Pancreas (tissue), 10 donors: ENCODE measurements at places on chromosomes 11 and 22. TPM values are rescaled to one million over a fixed set of nuclear protein-coding genes. Genes with fewer than 3 reads are reported as not detected.
A peak's percentile ranks its signal among the peaks of the same experiment; 100 is the strongest.

GRCh38 chr22:18096823-18097222 is 13.8 kb upstream of the TUBA8 start:
- DNase-seq: no peak

DNA sequence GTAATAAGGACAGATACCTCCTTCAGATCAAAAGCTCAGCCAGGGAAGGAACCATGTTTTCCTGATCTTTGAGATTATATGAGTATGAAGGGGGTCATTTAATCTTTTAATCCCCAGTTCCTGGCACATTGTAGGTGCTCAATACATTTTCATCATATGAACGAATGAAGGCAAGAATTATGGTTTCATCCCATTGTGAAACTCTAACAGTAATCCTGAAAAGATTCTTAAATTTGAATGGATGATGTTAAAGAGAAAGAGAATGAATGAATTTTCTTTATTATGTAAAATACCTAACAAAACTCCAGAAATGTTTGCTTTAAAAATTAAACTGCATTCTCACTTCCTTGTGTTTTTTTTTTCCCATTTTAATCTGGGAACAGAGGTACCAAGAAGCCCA is 162.2 kb upstream of the MTMR2 start:
- no peak for DNase-seq

DNA sequence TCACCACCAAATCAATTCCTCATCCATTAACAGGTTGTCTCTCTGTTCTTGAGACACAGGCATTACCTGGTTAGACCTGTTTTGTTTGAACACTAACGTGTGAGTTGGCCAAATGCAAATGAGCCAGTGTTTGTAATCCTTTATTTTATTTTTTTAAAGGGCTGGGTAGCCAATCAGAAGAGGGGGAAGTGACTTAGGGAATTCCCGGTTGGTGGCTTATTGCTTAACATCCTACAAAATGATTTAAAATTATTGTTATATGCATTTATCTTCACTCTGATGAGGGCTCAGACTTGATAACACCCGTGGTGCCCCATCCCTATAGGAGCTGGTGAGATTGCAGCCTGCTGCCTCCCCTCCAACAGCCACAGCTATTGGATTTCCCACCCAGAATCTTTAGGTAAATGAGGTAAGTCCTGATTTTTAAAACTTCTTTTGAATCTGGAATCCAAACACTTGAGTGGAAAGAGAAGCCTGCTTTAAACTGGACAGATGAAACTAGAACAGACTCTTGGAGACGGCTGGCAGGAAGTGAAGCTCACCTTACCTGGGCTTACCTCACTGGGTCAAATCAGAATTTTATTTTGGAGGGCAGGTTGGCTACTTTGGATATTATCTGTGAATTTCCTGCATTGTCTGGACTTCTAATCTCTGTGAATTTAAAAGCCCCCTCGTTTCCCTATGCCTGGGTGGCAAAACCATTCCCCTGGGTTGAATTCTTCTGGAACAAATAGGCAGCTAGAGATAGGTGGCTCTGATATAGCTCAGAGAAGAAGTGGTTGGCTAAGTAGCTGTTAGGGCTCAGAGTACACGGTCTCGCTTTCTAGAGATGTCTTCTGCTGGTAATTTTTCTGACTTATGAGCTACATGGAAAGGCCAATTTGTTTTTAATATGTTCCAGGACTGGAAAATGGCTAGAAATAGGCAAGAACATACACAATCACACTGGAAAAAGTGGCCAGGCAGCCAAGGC is at the start of gene EHF:
EHF (plus strand) TSS at position 274 of the 973 bp plus-strand sequence. CDS start 21,538 bp downstream, outside the sequence.
- DNase-seq: no peak

DNA sequence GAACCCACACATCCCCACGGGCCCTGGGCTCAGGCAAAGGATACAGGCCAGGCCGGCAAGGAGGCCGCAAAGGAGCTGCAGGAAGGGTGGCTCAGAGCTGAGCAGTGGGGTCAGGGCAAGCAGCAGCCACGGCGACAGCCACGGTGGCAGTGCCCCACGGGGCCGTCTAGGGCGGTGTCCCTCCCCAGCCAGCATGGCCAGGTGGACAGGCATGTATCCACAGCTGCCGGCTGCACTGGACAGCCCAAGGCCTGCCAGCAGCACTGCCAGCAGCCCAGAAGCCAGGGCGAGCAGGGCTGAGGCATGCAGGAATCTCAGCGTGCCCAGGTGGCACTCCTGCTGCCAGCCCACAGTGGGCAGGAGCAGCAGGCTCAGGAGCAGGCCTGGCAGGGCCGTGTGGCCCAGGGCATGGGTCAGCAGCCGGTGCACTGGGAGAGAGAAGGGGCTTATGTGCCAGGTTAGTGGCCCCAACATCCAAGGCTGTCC is 3.9 kb downstream of the RHBDD3 start:
- peak; percentile 79 for DNase-seq

DNA sequence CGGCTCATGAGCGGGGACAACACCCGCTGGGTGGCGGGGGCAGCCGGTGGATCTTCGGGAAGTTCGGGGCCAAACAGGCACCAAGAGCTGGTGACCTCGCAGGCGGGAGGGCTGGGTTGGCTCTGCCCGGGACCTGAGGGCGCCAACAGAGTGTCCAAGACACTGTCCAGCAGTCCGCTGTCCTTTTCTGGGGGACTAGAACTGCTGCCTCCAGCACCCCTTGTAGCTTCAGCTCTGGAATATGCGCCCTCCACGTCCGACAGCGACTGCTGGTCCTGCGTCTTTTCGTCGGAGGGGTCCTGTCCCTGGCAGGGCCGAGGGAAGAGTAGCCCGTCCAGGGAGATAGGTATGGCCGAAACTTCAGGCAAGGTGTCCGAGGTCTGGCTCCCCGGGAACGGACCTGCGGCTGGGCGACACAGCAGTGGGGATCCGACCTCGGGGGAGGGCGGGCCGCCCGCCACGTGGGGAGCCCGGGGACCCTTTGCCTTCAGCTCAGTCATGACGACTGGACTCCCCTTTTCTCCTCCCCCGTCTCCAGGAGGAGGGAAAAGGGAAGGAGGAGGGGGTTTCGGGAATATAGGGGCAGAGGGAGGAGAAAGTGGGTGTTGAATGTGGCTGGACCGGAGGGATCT is 926 bp downstream of the PGR start:
- no peak for DNase-seq

DNA sequence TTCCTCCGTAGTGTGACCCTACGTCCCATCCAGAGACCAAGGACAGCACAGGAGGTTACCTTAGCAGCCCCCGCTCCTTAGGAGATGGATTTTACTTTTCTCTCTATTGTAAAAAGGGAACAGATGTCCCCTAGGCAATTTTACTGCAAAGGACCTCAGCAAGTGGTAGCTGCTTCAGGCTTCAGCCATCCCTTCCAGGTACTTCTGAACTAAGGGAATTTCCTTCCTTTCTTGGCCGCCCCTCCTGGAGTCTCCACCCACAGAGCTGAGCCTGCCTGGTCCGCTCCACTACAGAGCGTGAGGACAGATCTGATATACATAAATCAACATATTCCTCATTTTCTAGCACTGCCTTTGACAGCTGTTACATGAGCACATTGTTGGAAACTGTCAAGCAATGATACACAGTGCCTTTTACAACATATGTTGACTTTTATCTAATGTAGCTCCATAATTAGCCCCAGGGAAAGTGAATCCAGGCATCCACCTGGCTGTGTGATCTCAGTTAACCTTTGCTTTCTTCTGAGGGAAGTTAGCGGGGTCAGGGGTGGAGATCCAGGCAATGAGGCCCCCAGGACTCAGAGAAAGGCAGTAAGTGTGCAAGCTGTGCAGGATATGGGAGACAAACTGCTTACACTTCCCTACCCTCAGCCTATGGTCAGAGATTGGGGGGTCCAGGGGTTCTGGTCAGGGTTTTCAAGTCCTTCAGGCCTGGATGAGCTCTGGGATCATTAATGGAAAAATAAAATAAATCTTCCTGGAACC is 51.9 kb downstream of the SPATA19 start:
- DNase-seq: no peak

GRCh38 chr11:43928721-43929120 is 13.7 kb upstream of the C11orf96 start:
- DNase-seq: no peak

DNA sequence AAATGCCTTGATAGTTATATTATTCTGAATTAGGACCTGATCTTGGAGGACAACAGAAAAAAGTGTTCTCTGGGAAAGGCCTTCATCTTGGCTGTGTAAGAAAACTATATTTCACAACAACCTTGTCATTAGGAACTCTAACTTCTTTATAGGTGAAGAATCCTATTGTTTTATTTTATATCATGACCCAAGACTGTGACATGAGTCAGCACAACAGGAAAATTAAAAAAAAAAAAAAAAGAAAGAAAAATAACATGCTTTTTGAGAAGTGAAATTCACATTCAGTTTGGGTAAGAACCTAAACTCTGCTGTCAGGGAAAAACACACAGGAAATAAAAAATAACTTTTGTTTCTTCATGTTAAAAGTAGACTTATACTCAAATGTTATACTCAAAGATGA is 11.7 kb upstream of the FOLR2 start:
- no peak for DNase-seq

- peak; percentile 42 for DNase-seq
These were observed 1351.9 kb downstream of the BRD1 start for GRCh38 chr22:48475661-48476345.

Gene NUDT8
- 4.9 TPM for total RNA-seq

Gene CCT8L2
- total RNA-seq: not detected

- DNase-seq: no peak
These were observed 627 bp downstream of the DNAJC4 start for GRCh38 chr11:64230985-64231365.

DNA sequence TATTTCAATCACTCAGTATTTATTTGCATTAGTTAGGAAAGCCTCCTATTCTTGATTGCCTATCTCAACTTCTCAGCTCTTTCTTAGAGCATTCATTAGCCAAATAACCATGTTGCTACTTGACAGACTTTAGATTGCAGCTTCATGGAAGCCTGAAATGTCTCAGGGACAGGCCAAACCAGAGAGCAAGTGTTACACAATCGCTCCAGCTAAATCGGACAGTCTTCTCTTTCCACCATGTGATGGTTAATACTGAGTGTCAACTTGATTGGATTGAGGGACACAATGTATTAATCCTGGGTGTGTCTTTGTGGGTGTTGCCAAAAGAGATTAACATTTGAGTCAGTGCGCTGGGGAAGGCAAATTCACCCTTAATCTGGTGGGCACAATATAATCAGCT is 106.5 kb upstream of the DRD2 start:
- no peak for DNase-seq

- DNase-seq: no peak
These were observed 36.3 kb upstream of the SHISAL1 start for GRCh38 chr22:44348971-44349560.
